ENCODE measurements at places on chromosomes 7 and 10.

DNA sequence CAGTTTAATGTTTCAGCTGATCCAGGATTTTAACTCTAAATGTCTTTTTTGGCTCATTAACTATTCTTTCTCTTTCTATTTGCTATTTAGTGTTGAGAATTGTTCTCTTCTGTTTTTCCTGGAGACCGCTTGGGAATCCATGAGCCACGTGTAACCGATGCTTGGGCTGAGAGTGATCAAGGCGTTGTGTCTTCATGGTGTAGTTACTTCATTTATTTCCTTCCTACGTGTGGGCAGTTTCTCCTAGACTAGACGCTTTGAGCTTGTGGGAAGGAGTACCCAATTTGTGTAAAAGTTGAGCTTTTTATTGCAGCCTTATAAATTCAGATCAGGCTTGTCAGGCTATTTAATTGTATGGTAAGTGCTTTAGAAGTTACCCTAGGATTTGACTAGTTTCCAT is 2.9 kb downstream of the EIF3B start:
- DNase-seq = no peak

DNA sequence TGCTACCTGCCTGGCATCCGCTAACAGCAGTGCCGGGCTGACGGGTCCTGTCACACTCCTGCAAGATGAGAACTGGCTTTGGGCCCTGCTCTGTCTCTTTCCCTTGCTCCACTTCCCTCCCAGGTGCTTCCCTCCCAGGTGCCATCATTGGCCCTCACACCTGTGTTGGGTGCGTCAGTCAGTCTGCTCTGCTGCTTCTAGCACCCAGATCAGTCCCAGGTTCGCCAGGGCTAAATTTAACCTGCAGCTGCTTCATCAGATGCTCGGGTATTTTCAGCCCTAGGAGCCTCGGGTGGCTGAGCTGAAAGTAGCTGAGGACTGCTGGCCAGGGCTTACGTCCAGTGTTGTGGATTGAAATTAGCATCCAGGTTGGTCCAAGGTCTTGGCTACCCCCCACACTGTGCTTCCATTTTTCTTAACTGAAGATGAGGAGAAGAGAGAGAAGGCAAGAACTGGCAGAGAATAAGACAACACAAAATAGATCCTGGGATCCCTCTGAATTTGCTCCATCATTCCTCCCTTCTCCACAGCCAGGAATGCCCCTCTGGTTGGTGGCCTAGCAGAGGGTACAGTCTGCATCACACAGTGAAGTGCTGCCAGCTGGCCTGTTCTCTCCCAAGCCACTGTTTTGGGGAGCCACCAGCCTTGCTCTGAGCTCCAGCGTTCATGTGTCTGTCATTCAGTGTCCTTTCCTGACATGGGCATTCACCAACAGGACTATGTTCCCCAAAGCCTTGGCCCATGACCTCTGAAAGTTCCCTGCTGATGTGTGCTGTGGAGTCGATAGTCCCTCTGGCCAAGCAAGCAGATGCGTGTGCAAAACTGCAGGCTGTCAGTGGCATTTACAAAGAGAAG is 65.9 kb upstream of the SYPL1 start:
- no peak for DNase-seq

GRCh38 chr10:110803830-110804338 is 67.8 kb upstream of the PDCD4 start:
- DNase-seq = peak; percentile 49

- peak; percentile 39 for DNase-seq
Measured at GRCh38 chr10:79182781-79183467, 114.2 kb downstream of the ZMIZ1 start.

GRCh38 chr7:112881-113280 is 79.5 kb upstream of the FAM20C start:
- peak; percentile 18 for DNase-seq

DNA sequence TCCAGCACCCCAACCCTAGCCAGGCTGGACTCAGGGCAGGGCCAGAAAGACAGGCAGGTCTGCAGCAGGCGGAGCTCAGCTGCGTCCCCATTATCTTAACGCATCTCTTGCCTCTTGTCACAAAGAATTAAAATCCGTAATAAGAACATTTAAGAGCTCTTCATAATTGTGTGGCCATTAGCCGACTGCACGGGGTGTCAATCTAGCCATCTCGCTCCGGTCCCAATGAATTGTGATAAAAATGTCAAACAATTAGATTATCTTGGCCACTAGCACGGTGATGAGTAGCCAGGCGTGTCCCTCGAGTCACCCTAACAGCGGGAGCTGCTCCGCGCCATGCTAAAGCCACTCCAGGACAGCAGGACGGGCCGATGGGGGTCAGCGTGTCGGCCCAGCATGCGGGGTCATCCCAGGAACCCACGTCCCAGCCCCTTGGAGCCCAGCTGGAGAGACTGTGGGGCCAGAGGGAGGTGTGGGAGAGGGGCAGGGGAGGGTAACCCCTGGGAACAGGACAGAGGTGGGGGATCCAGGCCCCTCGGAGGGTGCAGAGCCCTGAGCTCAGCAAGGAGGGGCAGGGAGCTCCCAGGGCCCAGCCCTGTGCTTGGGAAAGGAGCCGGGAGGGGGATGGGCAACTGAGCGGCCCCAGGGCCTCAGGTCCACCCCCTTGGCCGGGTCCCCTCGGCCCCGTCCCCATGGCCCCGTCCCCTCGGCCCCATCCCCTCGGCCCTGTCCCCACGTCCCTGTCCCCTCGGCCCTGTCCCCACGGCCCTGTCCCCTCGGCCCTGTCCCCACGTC is 17.7 kb upstream of the NKX6-2 start:
- DNase-seq = no peak

GRCh38 chr10:97087296-97087695 is 98.5 kb downstream of the SLIT1 start:
- no peak for DNase-seq

GRCh38 chr7:44755698-44756627 is 7.3 kb downstream of the ZMIZ2 start:
- DNase-seq = peak; percentile 47

Measured in kidney tubule cell (primary cell).